Activated T-helper 1 cell treated with anti-CD3 and anti-CD28 coated beads, Interleukin-2, amount 50 U/mL, for 16 hours (primary cell): ENCODE measurements at places on chromosomes 6 and 20.
A peak's percentile ranks its signal among the peaks of the same experiment; 100 is the strongest.

DNA sequence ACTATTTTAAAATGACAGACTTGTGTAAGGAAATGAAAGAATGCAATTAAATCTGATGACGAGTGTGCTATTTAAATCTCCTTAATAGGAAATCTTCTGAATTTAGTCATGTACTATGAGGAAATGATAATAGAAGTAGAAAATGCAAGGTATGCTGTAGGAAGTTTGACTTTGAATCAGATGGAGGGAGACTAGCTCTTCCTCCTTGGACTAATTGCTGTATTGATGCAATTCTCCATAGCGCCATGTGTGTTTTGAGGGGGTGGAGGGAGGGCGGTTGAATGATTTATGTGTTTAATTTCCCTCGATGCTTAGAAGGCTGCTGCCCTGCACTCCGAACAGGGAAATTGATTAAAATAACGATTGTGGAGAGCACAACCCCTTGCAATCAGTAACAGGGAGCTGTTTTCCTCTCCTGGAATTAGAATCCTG is 214.4 kb upstream of the PRND start:
- DNase-seq = no peak

DNA sequence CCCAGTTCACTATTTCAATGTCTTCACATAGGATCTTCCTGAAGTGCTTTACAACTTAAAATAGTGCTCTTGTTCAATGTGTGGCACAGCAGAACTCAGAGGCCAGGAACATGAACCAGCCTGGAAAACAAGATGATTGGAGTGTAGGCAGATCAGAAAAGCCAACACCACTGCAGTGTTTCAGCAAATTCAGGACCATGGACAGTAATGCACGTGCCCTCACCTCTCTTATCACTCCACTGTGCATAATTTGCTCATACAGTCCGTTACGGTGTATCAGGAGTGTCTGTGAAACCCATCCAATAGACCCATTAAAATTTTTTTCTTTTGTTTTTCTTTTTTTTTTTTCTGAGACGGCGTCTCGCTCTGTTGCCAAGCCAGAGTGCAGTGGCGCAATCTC is 27.6 kb upstream of the HACE1 start:
- no peak for DNase-seq

- no peak for DNase-seq
Measured at GRCh38 chr6:156114541-156114940, 658.9 kb upstream of the NOX3 start.

- DNase-seq = no peak
Measured at GRCh38 chr6:112469306-112469705, 122.2 kb downstream of the RFPL4B start.

DNA sequence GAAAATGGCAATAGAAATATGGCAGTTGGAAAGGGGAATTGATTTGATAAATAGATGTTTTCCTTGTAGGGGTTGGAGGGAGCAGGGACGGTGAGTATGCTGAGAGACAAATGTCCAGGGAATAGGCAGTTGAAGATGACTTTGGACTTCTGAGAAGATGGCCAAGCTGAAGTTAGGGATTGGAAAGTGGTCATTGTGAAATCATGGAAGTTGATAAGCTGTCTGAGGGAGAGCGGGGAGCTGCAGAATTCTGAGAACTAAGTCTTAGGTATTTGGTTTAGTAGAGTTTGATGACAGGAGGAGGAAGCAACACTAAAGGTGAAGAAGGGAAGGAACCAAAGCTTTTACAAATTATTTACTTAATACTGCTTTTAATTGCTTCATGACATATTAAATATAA is 15.1 kb downstream of the NDUFAF5 start:
- no peak for DNase-seq

GRCh38 chr6:170029416-170030283 is 261.2 kb downstream of the DLL1 start:
- DNase-seq = no peak

GRCh38 chr20:51727872-51728271 is 40.3 kb downstream of the ATP9A start:
- no peak for DNase-seq

- DNase-seq = no peak
Measured at GRCh38 chr20:5621305-5621704, 128.9 kb upstream of the SHLD1 start.

GRCh38 chr6:135021310-135022049 is 33.1 kb downstream of the HBS1L start:
- no peak for DNase-seq

GRCh38 chr6:124040655-124041054 is 237.0 kb downstream of the NKAIN2 start:
- DNase-seq = no peak

DNA sequence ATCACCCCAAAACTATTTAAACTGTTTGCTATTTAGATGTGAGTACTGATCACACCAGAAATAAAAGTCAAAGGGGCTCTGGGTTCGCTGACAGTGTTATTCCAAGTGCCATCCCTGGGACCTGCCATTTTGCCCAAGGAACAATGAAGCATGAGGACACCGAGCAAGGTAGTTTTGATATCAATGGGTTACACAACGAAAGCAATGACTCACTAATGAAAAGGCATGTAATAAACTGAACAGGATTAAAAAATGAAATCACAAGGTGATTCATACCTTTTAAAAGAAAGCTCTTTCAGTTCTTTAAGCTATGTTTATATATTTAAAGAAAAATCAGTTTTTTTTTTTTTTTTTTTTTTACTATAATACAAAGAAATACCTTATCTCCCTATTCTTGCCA is 102.0 kb downstream of the HS3ST5 start:
- no peak for DNase-seq

GRCh38 chr6:125154118-125154760 is 666 bp downstream of the TPD52L1 start:
- DNase-seq = no peak

- DNase-seq = no peak
Measured at GRCh38 chr6:145241721-145242120, 493.6 kb downstream of the EPM2A start.

DNA sequence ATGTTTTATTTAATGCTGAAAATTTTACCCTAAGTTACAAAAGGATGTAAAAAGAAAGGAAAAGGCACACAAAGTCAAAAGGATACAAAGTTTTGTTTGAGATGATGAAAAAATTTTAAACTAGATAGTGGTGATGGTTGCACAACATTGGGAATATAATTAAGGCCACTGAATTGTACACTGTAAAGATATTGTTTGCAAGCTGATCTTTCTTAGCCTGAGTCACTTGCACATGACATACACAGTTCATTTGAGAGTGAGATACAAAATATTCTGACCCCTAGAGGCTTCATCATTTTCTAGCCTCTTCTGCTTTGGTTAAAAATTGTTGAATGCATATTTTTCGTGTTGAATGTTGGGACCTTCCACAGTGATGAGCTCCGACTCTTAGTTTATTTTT is 462.6 kb downstream of the HDGFL1 start:
- DNase-seq = no peak

- no peak for DNase-seq
Measured at GRCh38 chr6:150590446-150590845, 9.2 kb upstream of the PLEKHG1 start.

DNA sequence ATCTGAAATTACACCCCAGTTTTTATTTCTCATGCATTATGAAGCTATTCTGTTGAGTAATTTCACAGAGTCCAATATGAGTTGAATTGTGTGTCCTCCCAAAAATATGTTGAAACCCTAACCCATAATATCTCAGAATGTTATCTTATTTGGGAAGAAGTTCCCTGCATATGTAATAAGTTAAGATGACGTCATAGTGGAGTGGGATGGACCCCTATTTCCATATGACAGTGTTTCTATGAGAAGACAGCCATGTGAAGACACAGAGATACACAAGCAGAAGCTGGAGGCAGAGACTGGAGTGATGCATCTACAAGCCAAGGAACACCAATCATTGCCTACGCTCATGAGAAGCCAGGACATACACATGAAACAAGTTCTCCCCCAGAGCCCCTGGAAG is 81.3 kb downstream of the RFPL4B start:
- DNase-seq = no peak

DNA sequence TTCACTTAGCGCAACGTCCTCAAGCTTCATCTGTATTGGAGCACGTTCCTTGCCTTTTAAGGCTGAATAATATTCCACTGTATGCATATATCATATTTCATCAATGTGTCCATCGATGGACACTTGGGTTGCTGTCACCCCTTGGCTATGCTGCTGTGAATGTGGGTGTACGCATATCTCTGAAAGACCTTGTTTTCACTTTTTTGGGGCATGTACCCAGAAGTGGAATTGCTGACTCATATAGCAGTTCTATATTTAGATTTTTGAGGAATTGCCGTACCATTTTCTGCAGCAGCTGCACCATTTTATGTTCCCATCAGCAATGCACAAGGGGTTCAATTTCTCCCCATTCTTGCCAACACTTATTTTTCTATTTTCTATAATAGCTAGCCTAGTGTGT is 22.8 kb upstream of the SLC23A2 start:
- DNase-seq = no peak

DNA sequence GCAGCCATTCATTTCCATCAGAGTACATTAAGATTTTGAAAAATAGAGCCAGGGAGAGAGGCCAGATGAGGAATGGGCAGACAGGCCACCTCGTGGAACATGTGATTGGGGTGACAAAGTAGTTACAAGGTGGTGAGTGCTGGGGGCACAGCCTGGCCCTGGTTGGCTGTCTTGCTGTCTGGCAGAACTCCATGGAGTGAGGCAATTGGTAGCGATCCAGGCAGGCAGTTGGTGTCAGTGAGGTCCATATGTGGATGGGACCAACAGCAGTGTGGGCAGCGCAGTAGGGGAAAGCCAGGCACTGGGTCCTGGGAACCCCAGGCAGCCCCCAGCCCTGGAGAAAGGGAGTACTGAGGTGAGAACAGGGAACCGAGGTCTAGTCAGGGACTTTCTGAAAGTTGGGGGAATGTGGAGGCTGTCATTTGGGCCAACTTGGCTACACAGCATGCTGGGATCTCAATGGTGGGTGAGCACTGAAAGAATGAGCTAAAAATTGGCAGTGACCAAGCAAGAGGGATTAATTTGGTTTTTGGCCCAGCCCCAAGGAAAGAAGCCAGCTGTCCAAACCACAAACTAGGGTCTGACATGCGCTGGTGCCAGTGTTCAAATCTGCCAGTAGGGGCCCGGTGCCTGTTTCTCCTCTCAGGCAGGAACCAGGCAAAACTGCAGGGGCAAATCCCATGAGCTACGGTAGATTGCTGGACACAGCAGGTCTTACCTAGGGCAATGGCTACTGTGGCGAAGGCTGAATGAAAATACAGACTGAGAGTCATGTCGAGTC is 61.4 kb upstream of the E2F3 start:
- no peak for DNase-seq

- DNase-seq = no peak
Measured at GRCh38 chr6:153096031-153096430, 35.1 kb downstream of the RGS17 start.

GRCh38 chr6:305371-306206 is 13.3 kb downstream of the DUSP22 start:
- DNase-seq = no peak

GRCh38 chr6:80165143-80165542 is 58.7 kb downstream of the BCKDHB start:
- no peak for DNase-seq

- no peak for DNase-seq
Measured at GRCh38 chr6:45496085-45496433, 118.3 kb upstream of the SUPT3H start.

- no peak for DNase-seq
Measured at GRCh38 chr6:18141805-18142590, 12.9 kb downstream of the TPMT start.

GRCh38 chr6:25628471-25629197 is 23.4 kb upstream of the SCGN start:
- DNase-seq = no peak

DNA sequence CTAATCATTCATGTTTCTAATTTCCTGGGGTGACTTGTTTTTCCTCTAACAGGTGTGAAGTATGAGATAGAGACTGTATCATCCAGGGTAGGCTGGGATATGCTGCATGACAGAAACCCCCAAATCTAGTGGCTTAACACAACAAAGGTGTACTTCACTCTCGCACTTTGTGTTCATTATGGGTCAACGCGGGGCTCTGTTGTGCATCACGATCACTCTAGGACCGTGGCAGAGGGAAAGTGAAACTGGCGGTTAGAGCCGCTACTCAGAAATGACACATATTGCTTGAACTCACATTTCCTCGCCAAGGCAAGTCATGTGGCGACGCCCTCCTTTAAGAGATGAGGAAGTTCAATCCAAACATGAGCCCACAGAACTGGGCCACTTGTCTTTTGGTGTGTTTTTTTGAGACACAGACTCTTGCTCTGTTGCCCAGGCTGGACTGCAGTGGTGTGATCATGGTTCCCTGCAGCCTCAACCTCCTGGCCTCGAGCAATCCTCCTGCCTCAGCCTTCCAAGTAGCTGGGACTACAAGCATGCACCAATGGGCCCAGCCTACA is 41.3 kb downstream of the PCNA start:
- DNase-seq = peak; percentile 50

GRCh38 chr20:49219924-49220831 is 962 bp downstream of the DDX27 start:
- no peak for DNase-seq

DNA sequence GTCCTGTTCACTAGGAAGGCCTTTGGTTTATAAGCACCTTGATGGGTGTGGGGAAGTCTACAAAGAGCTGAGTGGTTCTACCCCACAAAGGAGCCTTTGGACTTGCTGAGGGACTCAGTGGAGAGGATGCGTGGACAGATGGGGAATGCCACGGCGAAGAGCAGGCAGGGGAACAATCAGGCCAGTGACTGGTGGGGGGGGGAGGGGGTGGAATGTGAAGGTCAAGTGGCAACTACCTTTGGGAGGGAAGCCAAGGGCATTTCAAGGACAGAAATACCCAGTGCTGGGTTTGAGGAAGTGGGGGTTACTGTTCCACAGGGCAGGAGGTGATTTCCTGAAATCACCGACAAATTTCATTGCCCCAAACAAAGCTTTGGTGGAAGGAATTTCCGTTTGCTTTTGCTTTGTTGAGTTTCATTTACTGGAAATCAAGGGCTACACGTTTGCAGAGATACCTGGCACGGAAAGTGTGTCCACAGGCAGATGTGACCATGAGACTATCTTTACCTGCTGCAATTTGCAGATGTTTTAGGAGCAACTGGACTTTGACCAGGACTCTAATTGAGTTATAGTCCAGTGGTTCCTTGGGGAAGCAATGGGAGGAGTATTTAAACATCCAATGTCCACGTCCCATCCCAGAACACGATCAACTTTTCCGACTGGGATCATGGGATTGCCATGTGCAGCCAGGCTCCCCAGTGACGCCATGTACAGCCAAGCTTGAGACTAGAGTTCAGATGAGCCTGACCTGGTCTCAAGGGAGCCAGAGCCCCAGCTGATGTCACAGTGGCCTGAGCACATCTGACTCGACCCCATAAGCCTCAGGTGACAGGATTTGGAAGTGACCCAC is 8.0 kb downstream of the CST3 start:
- no peak for DNase-seq

GRCh38 chr6:96856856-96857255 is 19.6 kb upstream of the GPR63 start:
- DNase-seq = no peak

DNA sequence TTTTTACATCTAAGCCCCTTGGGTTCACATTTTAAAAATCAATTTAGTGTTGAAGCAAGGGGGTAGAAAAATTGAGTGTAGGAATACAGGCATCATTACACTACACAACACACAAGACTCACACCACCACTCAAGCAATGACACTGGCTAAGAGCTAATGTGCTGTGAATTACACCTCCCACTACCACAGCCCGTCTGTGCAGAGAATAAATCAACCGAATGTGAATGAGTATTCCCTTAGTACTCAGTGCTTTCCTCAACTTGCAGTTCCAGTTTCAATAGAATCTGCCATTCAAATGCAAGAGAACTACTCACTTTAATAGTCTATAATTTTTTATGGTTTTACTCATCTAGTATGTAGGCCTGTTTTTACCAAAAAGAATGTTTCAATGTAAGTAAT is 114.4 kb downstream of the PDSS2 start:
- DNase-seq = no peak

- DNase-seq = no peak
Measured at GRCh38 chr6:75620381-75621304, 19.0 kb downstream of the SENP6 start.
